ENCODE measurements at places on chromosomes 12 and 14.

- DNase-seq: no peak
Measured at GRCh38 chr14:22008766-22009165, 335.1 kb upstream of the OR4E1 start.

DNA sequence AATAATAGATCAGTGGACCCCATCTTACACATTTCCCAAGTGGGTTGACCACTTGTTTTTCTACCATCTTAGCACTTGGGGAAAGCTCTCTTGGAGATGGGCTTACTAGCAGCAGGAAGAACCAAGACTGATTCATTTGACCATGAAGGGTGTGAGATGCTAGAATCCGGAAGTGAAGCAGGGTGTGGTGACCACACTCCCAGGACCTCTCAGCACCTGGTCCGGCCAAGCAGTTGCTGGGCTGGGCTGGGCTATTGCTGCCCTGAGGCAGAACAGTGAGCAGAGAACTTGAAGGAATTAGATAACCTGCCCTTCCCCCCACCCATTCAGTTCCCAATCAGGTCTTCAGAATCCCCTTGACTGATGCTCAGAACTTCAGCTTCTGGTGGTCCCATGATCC is 24.4 kb downstream of the ADCY6 start:
- no peak for DNase-seq

- DNase-seq: no peak
Measured at GRCh38 chr12:131694116-131694838, 16.6 kb upstream of the SFSWAP start.

- DNase-seq: no peak
Measured at GRCh38 chr12:128155571-128155970, 111.4 kb upstream of the TMEM132C start.

DNA sequence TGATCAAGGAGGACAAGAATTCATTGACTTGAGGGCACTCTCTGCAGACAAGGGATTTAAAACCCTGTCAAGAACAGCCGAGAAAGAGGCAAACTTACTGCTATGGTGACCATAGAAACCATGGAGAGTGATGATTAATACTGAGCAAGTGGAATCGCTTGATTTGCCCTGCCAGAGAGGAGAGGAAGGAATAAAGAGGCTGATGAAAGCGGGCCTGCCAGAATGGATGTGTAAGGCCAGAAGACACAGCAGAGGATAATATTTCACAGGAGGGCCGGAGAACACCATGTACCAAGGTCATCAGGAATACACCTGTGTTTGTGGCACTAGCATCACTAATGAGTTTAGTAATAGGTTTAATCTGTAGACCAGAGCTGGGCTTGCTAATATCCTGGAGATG is 221.8 kb upstream of the DCN start:
- DNase-seq: no peak

- DNase-seq: no peak
Measured at GRCh38 chr12:114933428-114934160, 249.6 kb upstream of the TBX3 start.

DNA sequence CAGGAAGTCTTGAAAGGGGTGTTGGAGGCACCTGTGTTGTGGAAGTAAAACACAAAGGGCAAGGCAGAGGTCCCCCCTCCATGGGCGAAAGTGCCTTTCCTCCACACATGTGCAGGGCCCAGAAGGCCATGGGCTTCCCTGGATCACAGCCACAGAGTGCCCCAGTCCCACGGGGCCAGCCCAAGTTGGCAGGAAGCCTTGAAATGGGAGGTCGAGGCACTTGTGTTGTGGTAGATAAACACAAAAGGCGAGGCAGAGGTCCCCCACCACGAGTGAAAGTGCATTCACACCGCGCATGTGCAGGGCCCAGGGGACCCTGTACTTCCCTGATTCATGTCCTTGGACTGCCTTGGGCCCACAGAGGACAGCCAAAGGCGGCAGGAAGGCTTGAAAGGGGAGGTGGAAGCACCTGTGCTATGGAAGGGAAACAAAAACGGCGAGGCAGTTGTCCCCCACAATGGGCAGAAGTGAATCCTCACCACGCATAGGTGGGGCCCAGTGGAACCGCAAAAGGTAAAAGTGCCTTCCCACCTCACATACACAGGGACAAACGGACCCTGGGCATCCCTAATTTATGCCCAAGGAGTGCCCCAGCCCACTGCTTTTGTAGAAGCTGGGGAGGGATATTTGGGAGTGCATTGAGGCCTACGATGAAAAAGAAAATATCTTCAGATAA is 585.4 kb downstream of the ALG10 start:
- DNase-seq: no peak

GRCh38 chr12:47894652-47895051 is 10.1 kb downstream of the VDR start:
- no peak for DNase-seq

DNA sequence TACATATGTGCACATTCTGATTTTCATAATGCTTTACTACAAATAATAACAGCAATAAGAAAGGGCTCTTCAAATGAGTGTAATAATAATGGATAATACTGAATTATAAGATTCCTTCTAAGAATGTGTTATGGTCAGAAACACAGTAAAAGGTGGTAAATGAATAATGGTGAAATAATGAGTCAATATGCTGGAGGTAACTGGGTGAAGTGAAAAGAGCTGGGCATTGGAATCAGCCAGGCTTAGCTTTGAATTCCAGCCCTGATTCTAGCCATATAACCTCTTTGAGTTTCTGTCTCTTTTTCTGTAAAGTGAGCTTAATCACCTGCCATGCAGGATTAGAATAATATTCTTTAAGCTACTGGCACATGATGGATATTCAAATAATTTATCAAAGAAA is 39.1 kb downstream of the PLEKHA5 start:
- no peak for DNase-seq

DNA sequence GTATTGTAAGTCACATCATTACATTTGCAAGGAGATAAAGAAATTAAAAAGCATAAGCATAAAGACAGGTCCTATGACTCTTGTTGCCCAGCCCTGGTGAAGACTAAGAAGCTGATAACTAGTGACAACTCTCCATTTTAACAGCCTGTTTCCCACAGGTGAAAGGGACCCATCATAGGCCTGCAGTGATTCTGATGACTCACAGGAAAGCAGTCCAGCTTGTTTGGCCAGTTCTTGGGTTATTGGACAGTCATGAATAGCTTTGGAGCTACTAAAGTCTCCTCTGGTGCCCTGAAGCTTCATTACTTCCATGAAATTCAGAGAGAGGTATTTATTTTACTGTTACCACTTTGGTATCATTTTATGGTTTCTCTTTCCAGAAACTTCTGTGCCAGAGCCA is 55.5 kb upstream of the DYRK2 start:
- DNase-seq: no peak

DNA sequence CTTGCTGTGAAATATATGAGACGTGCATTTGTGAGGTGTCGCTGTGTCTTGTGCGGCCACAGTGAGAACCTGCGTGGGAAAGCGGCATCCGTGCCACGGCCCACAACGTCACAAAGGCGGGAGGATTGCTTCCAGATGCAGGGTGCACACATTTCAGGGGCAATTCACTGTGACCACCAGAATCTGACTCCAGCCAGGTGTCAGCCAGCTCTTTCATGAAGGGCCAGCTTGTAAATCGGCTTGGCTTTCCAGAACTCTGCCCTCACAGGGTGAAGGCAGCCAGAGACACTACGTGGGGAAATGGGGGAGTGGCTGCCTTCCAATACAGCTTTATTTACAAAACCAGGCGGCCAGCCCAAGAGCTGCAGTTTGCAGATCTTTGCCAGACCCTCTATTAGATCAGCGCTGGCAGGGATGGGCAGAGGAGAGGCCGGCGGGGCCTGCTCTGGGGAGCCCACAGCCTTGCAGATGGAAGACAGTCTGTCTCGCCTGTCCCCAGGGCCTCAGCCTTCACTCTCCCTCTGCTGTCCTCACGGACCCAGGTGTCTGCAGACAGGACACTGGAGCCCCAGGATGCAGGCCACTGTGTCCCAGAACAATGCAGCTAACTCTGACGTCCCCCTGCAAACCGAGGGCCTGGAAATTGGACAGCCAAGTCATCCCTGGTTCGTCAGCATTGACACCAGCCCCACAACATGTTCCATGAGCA is 53.5 kb downstream of the ADGRD1 start:
- no peak for DNase-seq

- DNase-seq: no peak
Measured at GRCh38 chr12:1890810-1891209, 27.6 kb downstream of the CACNA2D4 start.

DNA sequence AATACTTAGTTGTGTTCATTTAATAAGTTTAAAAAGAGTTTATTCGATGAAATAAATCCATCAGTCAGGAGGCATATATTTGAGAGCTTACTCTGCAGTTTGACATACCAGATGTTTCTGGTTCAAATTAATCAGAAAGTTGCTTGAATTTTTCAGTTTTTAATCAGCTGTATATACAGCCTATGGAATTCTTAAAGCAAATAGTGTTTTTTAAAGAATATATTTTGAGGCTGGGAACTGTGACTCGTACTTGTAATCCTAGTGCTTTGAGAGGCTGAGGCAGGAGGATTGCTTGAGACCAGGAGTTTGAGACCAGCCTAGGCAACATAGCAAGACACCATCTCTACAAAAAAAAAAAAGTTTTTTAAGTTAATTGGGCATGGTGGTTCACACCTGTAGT is 112.1 kb downstream of the MON2 start:
- no peak for DNase-seq

GRCh38 chr14:52021957-52022600 is 32.7 kb downstream of the RTRAF start:
- DNase-seq: no peak

- DNase-seq: no peak
Measured at GRCh38 chr14:72558721-72559120, 335.2 kb downstream of the DPF3 start.

GRCh38 chr14:104238424-104239184 is 100.2 kb downstream of the KIF26A start:
- no peak for DNase-seq

Data from NCI-H1048 (cell line).